ENCODE measurements at places on chromosomes 16 and 17.

DNA sequence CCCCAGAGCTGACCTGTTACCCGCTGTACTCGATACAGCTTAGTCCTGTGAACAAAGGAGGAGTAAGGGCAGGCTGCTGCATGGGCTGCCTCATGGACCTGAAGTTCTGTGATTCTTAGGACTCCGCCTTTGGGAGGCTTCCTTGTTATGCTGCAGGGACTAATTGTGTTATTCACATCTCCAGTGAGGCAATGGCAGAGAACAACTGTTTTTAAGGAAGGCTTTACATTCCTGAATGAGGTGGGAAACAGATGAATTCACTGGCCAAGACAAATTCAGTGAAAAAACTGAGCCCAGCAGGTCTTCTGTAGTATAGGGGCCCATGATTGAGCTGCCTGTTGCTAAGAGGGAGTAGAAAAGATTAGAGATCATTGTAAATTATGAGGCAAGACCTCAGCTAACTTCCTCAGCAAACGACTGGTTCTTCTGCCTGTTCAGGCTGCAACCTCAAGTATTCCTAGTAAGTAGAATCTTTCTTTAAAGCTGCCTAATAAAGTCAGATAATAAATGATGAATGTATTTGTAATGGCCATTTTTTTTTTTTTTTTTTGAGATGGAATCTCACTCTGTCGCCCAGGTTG lies 26.3 kb downstream of the ADORA2B start:
- DNase-seq, result no peak

DNA sequence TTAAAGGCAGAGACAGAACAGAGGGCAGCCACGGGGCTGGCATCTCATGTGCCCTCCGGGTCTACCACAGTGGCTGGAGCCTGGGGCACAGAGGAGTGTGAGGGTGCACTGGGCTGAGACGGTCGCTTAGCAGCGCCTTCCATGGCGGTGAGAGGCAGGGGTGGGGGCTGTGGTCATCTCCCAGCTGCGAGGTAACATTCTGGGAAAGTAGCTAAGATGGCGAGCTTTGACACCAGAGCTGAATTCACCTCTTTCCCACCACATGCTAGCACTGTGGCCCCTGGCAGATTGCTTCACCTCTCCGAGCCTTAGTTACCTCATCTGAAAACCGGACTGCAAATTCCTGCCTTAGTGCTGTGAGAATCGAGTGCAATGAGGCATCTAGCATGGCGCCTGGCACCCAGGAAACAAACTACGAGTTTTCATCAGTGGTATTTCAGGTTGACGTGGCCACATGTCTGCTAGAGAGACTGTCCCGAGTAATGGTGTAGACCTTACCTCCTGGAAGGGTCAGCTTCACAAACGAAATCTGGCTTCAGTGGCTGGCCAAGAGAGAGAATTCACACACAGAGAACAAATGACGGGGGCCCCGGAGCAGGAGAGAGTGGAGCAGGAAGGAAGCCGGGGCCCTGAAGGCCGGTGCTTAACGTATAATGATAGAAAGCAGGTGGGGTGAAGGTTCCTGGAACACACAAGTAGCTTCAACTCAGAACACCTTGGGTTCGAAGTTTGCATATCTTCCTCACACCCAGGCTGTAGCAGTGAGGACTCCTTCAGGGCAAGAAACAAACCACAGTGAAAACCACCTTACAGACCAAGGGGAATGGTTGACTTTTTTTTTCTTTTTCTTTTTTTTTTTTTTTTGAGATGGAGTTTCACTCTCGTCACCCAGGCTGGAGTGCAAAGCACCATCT lies 63.9 kb upstream of the RPH3AL start:
- DNase-seq, result no peak

- peak; percentile 60 for DNase-seq
Observed at GRCh38 chr16:57091975-57092785, at the start of gene CPNE2. Gene CPNE2 (plus strand): TSS chr16:57092583. CDS start chr16:57110743, 18,160 bp downstream.

DNA sequence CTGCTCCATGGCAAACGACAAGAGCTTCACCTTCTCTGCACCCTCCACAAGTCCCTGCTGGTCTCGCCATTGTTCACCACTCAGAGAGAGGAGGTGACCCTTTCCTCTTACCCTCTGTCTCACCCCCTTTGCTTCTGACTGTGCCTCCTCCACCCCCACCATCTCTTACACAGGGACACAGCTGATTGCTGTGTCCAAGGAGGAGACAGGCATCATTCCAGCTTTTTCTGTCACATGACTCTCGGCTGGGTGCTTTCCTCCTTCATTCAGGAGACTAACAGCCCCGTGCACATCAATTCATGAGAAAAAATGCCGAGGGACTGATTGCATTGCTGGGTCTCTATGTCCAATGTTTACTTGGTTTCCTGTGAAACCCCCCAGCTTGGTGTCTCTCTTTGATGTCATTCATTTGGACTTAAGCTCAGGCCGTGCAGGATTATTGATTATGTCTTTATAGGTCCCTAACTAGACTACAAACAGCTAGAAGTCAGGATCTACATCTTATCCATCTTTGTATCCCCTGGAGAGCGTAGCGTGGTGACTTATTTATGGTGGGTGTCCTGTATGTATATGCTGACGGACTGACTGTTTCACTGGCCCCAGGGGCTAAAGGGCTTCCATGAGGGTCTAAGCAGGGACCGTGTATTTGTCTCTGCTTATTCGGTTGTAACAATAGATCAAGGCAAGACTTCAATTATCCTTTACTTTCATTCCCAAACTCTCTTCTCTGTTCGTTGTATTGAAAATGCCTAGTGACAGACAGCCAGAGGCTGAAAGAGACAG lies 82.2 kb upstream of the CDH13 start:
- no peak for DNase-seq

GRCh38 chr17:71502443-71502842 lies 618.4 kb upstream of the SOX9 start:
- no peak for DNase-seq

DNA sequence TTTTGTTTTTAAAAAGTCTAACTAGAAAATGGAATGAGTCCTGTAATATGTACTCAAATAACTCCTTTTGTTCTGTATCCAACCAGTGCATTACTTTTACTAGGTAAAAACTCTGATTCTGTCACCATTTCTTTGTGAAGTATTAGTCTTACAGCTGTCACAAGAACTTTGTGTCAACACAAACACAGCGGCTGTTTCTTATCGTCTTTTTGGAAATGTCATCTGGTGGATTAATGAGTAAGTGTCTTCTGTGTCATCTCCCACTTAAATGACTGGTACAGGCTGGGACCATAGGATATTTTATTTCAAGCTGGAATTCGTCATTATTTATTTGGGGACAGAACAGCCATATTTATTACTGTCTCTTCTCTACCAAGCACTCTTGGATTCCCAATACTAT lies 19.1 kb upstream of the ALDH3A2 start:
- DNase-seq, result no peak

- DNase-seq, result no peak
Observed at GRCh38 chr17:78151514-78152008, 5.4 kb downstream of the C17orf99 start.

DNA sequence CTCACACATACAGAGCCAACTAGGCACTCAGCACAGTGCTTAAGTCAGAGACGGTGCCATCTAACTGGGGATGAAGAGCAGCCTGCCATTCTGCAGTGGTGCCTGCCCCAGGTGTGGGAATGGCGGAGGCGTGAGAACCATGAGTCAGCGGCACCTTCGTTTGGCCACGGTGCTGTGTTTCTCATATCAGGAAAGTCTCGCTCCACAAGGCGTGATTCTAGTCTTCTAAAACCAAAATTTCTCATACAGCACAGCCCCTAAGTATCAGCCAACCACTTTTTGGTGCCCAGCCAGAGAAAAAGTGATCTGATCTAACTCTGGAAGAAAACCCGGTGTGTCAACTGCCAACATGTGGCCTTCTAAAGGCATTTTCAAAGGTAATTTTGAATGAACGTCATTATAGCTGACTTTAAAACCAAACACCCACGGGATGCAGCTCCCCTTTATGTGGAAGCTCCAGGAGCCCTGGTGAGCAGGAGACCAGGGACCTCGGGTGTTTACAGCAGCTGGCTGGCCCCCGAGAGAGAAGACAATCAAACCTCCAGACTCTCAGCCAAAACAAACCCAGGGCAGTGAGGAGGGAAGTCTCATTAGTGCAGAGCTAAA lies 54.6 kb downstream of the ABCC12 start:
- peak; percentile 14 for DNase-seq

DNA sequence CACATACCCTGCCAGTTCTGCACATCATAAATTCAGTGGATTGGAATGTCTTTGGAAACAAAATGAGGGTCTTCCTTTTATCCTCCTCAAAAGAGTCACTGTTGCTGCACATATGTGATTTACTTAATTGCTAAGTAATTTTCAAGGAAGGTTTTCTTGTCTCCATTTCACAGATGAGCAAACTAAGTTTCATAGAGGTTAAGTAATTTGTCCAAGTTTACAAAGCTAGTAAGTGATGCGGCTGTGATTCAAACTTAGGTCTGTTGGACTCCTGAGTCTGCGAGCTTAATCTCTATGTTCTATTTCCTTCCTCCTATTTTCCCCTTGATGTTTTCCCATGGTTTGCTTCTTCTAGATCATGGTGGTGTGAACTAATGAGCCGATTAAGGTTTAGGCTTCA lies 13.7 kb upstream of the ERN2 start:
- DNase-seq, result no peak

DNA sequence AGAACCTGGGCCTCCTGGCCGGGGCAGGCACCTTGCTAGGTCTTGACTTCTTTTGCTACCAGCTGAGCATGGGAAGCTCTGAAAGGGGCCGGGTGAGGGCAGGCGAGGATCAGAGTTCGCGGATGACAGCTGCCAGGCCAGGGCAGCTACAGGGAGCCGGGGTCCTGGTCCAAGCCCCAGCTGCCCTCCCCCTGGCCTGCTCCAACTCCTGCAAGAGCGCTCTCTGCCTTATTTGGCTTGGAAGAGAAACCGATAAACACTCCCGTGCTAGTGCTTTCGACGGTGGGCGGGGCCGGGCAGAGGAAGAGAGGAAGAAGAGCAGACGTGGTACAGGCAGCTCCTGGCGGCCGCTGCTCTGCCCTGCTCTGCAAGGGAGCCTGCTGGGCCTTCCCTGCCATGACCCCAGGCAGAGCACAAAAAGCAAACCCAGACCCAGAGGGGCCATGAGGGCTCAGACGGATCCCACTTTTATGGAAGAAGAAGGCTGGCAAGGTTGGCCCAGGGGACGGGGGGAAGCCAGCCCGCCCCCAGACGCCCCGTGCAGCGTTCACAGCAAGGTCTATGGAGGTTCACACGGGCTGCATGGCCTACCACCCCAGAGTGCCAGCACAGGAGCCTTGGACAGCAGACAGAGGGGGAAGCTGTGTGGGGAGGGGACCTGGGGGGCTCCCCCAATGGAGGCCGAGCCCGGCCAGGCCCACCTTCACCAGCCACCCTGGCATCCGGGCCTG lies 25.6 kb downstream of the PIEZO1 start:
- no peak for DNase-seq

Measured in RWPE1 (cell line).